ENCODE measurements at places on chromosomes 4 and X. TPM values are rescaled to one million over a fixed set of nuclear protein-coding genes. Genes with fewer than 3 reads are reported as not detected.

Gene TRPC3
- total RNA-seq = not detected

Gene TRIM60
- not detected for total RNA-seq

Gene MAGEB1
- not detected for total RNA-seq

DNA sequence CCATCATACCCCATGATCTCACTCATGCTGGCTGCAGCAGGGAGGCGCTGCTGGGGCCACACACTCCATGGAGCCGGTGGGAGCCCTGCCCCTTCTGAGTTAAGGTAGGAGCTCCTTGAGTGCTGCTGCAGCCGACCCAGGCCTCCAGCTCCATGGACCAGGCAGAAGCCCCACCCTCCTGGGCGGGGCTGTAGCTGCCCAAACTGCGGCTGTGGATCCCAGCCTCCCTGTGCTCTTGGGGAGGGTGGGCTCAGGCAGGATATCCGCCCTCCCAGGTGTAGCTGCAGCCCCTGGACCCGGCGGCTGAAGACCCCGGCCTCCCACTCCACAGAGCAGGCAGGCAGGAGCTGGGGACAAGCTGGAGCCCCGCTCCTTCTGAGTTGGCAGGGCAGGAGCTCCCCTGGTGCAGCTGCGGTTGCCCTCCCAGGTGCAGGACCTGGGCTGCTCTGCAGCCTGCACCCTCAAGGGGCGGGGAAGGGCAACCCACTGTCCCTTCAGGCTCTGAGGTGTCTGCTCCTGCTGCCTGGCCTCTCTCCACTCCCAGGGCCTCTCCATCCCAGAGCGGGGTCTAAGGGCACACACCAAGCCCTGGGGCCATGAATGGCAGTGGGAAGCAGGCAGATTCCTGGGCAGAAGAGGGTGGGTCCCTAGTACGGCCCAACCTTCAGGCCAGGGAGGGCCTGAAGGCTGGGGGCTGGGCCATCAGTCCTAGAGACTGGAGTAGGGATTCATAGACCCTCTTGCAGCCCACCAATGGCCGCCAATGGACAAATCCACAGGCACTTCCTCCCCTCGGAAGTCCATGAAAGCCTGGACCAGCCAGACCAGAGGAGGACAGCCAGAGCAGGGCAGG is 466.1 kb downstream of the DTHD1 start:
- no peak overlapping the region for H3K27ac ChIP-seq
- no peaks in the 10 kb centered on the region for H3K36me3 ChIP-seq
- H3K27me3 ChIP-seq = no peaks in the 10 kb centered on the region
- no peak overlapping the region for H3K4me3 ChIP-seq

- H3K4me1 ChIP-seq = no peaks in the 10 kb centered on the region
- H3K27me3 ChIP-seq = no peaks in the 10 kb centered on the region
- DNase-seq = no peak
- no peak overlapping the region for H3K4me3 ChIP-seq
These were observed 197.2 kb downstream of the PDGFC start for GRCh38 chr4:156774422-156774821.

GRCh38 chr4:109412776-109413175 is 20.8 kb upstream of the SEC24B start:
- no peak for DNase-seq
- H3K4me1 ChIP-seq = no peaks in the 10 kb centered on the region
- H3K27ac ChIP-seq = no peak overlapping the region
- no peak overlapping the region for H3K4me3 ChIP-seq
- no peaks in the 10 kb centered on the region for H3K27me3 ChIP-seq
- no peaks in the 10 kb centered on the region for H3K36me3 ChIP-seq

DNA sequence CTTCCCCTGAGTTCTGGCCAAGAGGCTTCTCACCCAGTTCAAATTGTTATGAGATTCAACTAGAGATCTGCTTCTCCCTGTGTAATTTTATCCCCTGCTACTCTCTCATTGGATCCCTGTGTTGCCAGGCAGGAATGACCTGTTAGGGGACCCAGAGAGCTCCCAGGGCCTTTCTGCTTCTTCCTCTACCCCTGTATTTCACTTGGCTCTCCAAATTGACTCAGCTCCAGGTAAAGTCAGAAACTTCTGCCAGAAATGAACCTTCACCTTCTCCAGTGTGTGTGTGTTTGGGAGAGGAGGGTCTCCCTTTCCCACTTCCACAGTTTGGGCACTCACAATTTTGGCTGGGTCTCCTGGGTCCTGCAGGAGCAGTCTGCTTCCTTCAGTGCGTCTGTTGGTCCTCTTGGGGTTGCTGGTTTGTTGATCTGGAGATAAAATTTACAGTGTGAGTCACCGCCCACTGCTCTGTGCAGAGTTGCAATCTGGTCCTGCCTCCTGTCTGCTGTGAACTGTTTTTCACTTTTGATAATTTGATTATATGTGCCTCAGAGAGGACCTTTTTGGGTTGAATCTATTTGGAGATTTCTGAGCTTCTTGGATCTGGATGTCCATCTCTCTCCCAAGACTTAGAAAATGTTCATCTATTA is 112.4 kb upstream of the EDA2R start:
- no peaks in the 10 kb centered on the region for H3K4me1 ChIP-seq
- no peaks in the 10 kb centered on the region for H3K27me3 ChIP-seq
- DNase-seq = no peak
- no peak overlapping the region for H3K27ac ChIP-seq
- no peaks in the 10 kb centered on the region for H3K36me3 ChIP-seq

DNA sequence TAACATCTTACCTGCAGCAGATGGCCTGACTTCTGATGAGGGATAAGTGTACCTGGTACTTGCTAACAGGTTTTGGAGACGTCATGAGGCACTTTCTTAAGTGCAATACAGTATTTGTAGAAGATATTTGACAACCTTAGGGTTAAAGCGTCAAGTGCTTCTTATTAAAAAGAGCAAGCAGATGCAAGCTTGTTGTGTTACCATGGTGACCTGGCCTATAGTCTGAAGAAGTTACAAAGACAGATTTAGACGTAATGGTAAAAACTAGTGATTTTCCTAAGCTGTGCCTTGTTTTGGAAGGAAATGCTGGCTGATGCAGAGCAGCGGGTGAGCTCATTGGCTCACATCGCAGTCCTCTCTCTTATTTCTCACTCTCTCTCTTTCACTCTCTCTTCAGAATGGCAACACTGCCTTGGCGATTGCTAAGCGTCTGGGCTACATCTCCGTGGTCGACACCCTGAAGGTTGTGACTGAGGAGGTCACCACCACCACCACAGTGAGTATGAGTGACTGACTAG is 243.6 kb downstream of the ANK2 start:
- H3K4me3 ChIP-seq = no peak overlapping the region
- no peaks in the 10 kb centered on the region for H3K27me3 ChIP-seq
- no peak for DNase-seq
- H3K4me1 ChIP-seq = no peaks in the 10 kb centered on the region
- no peaks in the 10 kb centered on the region for H3K36me3 ChIP-seq

- no peak overlapping the region for H3K4me3 ChIP-seq
- no peak for DNase-seq
- no peaks in the 10 kb centered on the region for H3K27me3 ChIP-seq
- H3K27ac ChIP-seq = no peak overlapping the region
These were observed 406.8 kb downstream of the PCDH7 start for GRCh38 chr4:31126881-31127398.

DNA sequence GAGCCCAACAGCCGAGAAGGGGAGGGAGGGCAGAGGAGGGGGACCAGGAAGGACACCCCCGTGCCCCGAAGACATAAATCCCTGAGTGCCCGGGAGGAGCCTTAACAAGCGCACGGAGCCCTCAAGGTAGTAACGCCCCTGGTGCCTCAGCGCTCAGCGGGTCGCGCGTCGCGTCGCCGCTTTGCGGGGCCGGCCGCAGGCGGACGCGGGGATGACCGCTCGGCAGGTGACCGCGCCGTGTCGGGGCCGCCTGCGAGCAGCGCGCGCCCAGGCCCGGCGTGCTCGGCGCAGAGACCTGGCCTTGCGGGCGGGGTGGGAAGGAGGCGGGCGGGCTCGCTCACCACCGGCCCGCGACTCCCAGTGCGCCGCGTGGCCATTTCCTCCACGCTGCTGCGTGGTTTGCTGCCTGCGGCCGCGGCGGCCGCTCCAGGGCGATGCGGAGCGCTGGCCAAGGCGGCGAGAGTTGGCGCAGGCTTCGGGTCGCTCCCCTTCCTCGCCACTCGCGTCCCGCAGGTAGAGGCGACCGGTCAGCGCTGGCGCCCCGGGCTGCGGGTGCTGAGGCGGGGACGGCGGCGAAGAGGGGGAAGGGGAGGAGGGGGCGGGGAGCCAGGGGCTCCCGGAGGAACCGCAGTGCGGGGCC is 632 bp downstream of the CCSER1 start:
- no peaks in the 10 kb centered on the region for H3K36me3 ChIP-seq
- no peaks in the 10 kb centered on the region for H3K27me3 ChIP-seq
- H3K4me3 ChIP-seq = peak overlapping the region; percentile 35
- DNase-seq = peak; percentile 48
- H3K4me1 ChIP-seq = no peaks in the 10 kb centered on the region

GRCh38 chrX:114615765-114616164 is 31.9 kb downstream of the HTR2C start:
- no peaks in the 10 kb centered on the region for H3K27me3 ChIP-seq
- no peaks in the 10 kb centered on the region for H3K4me1 ChIP-seq
- no peaks in the 10 kb centered on the region for H3K36me3 ChIP-seq
- H3K27ac ChIP-seq = no peak overlapping the region
- DNase-seq = no peak

DNA sequence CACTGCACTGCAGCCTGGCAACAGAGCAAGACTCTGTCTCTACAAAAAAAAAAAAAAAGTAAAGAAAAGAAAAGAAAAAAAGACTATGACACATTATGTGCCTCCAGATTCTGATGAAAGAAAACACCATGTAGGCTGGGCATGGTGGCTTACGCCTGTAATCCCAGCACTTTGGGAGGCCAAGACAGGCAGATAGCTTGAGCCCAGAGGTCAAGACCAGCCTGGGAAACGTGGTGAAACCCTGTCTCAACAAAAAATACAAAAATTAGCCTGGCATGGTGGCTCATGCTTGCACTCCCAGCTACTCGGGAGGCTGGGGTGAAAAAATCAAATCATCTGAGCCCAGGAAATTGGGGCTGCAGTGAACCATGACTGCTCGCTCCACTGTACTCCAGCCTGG is 19.4 kb downstream of the THOC2 start:
- H3K4me1 ChIP-seq = no peaks in the 10 kb centered on the region
- H3K4me3 ChIP-seq = no peak overlapping the region
- DNase-seq = no peak
- no peak overlapping the region for H3K27ac ChIP-seq

DNA sequence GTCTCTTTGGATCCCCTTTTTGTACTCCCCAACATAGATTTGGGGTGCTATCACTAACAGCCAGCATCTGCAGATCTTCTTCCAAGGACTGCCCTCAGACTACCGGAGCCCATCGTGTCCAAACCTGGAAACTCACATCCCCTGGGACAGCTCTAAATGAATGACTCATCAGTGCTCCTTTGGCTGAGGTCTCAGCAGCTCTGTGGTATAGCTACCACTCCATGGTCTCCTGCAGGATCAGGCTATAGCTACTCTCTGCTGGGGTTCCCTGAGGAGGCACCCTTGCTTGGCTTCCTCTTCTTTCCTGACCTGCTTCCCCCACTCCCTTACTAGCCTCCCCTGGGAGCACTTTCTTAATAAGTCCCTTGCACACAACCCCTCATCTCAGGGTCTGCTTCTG is 97.5 kb upstream of the PRPS2 start:
- no peaks in the 10 kb centered on the region for H3K27me3 ChIP-seq
- H3K36me3 ChIP-seq = no peaks in the 10 kb centered on the region
- no peaks in the 10 kb centered on the region for H3K4me1 ChIP-seq
- H3K27ac ChIP-seq = no peak overlapping the region

GRCh38 chr4:37976507-37976906 is 16.3 kb downstream of the PTTG2 start:
- H3K4me1 ChIP-seq = no peaks in the 10 kb centered on the region
- H3K27ac ChIP-seq = peak overlapping the region; percentile 94
- H3K27me3 ChIP-seq = no peaks in the 10 kb centered on the region

GRCh38 chrX:37697169-37697760 is 11.7 kb downstream of the XK start:
- H3K4me1 ChIP-seq = no peaks in the 10 kb centered on the region
- no peak overlapping the region for H3K27ac ChIP-seq
- DNase-seq = no peak
- peaks cover 2% of the 10 kb centered on the region for H3K27me3 ChIP-seq
- H3K4me3 ChIP-seq = no peak overlapping the region
- no peaks in the 10 kb centered on the region for H3K36me3 ChIP-seq

DNA sequence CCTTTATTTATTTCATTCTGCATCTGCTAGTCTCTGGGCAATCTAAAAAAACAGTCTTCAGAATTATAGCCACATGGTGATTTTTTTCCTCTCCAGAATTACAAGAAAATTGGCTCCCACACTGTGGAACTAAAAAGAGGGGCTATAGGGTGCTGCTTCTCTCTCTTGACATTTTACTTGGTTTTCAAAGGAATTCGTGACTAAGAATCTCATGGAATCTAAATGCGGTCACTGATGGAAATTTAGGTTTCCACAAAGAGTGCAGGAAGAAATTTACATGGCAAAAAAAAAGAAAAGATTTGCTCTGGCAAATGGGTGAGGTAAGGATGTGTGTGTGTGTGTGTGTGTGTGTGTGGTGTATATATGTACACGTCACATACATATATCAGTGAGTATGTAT is 10.2 kb downstream of the ATXN3L start:
- DNase-seq = no peak
- no peak overlapping the region for H3K27ac ChIP-seq
- no peaks in the 10 kb centered on the region for H3K4me1 ChIP-seq
- no peaks in the 10 kb centered on the region for H3K27me3 ChIP-seq
- no peak overlapping the region for H3K4me3 ChIP-seq

- no peaks in the 10 kb centered on the region for H3K27me3 ChIP-seq
- H3K4me3 ChIP-seq = no peak overlapping the region
- no peak overlapping the region for H3K27ac ChIP-seq
These were observed 97.7 kb downstream of the NFKB1 start for GRCh38 chr4:102598762-102599374.

GRCh38 chr4:158895797-158896576 is 127.2 kb downstream of the FNIP2 start:
- no peaks in the 10 kb centered on the region for H3K36me3 ChIP-seq
- H3K4me3 ChIP-seq = no peak overlapping the region
- no peak overlapping the region for H3K27ac ChIP-seq
- peaks cover 4% of the 10 kb centered on the region for H3K4me1 ChIP-seq
- no peak for DNase-seq

GRCh38 chr4:112944006-112944405 is 105.4 kb upstream of the ANK2 start:
- no peaks in the 10 kb centered on the region for H3K4me1 ChIP-seq
- no peak overlapping the region for H3K4me3 ChIP-seq
- no peaks in the 10 kb centered on the region for H3K36me3 ChIP-seq
- no peak for DNase-seq
